Midbrain (tissue), 1 donor: ENCODE measurements at places on chromosomes 12 and 14.

DNA sequence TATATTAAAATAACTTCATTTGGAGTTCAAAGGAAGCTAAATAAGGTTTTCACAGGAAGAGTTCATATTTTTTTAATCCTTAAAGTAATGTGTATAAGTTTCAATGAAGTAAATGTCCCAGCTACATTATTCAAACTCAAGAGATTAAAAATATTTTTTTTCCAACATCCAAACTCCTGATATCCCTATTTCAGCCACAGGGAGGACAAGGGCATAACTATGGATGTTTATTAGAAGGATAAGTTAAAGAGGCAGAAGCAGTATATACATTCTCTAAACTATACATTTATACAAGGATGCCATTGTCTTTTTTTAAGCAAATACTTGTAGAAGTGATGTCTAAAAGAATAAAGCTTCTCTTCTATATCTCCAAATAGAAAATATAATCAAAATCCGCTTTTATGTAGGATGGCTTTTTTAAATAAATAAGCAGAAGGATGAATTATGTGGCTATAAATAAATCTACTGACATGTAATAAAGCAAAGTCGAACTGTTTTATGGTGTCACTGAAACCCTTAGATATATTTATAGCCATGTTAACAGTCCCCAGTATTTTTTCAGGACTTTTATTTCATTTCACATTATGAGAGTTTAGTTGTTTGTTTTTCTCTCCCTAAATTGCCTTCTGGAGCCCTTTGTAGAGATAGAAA is 936.5 kb downstream of the DIO2 start:
- DNase-seq, result no peak

DNA sequence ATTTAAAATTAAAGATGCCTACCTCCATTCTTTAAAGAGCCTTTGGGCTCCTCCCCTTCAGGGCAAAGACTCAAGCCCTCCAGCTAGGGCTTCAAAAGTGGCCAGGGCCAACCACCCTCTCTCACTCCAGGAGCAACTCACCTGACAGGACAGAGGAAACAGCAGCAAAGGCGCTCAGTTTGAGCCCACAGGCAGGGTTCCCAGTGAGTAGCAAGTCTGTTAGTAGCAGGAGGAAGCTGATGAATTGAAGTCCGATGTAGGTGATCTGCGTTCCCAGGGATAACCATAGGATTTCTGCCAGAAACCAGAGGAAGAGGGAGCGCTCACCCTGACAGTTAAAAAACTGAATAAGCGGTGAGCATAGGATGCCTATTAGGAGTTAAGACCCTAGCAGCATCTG is 15.7 kb downstream of the GSG1 start:
- DNase-seq, result no peak

- no peak for DNase-seq
Measured at GRCh38 chr14:101137234-101137633, 233.7 kb upstream of the RTL1 start.

DNA sequence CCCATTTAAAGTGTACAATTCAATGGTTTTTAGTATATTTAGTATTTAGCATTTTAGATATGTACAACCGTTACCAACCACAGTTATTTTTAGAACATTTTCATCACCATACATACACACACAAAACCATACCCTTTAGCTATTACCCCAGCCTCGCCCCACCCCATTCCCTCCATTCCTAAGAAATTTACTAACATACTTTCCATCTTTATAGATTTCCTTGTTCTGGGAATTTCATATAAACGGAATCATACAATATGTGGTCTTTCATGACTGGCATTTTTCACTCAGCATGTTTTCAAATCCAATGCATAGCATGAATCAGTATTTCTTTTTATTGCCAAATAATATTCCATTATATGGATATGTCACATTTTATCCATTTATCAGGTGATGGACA is 101.5 kb downstream of the TAOK3 start:
- DNase-seq, result no peak

DNA sequence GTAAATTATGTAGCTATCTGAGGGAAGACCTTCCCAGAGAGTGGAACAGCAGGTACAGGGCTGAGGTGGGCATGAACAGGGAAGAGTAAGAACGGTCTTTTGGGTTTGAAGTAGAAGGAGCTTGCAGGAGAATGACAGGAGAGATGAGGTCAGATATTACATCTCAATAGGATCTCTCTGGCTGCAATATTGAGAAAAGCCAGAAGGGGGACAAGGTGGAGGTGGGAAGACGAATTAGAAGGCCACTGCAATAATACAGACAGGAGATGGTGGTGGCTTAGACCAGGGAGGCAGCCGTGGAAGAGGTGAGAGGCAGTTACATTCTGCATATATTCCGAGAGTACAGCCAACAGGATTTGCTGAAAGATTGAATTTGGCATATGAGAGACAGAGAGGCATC is 310.2 kb downstream of the APAF1 start:
- no peak for DNase-seq

- DNase-seq, result no peak
Measured at GRCh38 chr14:64718762-64719161, 14.5 kb downstream of the PLEKHG3 start.

- no peak for DNase-seq
Measured at GRCh38 chr12:50948798-50949197, 3.5 kb upstream of the HIGD1C start.

- DNase-seq, result no peak
Measured at GRCh38 chr12:3363608-3364007, 127.4 kb upstream of the PRMT8 start.

DNA sequence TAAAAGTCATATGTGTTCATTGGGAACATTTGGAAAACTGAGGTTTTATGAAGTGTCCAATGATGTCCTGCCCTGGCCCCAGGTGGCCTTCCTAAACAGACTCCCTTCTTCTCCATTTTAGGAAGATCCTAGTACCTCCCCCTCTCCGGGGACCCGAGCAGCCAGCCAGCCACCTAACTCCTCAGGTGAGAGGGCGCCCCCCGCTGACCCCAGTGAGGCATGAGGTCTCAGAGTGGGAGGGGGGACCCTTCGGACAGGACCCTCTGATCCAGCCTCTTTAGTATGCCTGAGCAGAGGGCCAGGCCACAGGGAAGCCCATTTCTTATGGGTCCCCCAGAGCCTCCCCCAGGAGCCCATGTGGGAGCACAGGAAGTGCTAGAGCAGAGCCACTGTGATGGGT is 23.7 kb downstream of the DEGS2 start:
- DNase-seq, result no peak

- no peak for DNase-seq
Measured at GRCh38 chr12:76852106-76852505, 26.7 kb downstream of the CSRP2 start.

- DNase-seq, result no peak
Measured at GRCh38 chr12:124075841-124076240, 102.8 kb downstream of the ZNF664 start.

DNA sequence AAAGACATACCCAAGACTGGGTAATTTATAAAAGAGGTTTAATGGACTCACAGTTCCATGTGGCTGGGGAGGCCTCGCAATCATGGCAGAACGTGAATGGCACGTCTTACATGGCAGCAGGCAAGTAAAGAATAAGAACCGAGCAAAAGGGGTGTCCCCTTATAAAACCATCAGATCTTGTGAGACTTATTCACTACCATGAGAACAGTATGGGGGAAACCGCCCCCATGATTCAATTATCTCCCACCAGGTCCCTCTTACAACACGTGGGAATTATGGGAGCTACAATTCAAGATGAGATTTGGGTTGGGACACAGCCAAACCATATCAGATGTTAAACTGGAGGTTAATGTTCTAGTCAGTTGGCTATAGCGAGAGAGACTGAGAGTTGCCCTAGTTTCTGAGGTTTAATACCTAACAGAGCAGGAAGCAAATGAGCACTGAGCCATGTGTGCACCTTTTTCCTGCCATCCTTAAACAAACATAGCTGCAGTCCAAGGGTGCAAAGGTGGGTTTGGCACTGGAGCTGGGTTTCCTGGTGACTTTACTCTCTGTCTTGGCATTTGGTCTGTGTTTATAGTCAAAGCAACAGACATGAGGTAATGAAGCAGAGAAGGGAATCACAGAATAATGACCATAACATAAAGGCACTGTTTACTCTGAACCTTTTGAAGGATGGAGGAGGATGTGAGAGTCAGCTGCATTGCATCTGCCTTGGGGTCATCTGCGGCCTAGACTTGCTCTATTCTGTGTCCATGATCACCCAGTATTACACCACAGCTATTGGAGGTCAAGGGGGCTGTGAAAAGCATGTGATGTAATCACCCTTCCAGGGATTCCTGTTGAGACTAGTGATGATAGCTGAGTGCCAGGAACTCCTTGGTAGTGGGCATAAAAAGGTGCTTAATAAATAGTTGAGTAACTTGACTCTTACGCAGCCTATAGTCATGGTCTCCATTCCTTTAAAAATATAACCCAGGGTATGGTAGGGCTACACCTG is 83.6 kb upstream of the USP44 start:
- DNase-seq, result no peak

DNA sequence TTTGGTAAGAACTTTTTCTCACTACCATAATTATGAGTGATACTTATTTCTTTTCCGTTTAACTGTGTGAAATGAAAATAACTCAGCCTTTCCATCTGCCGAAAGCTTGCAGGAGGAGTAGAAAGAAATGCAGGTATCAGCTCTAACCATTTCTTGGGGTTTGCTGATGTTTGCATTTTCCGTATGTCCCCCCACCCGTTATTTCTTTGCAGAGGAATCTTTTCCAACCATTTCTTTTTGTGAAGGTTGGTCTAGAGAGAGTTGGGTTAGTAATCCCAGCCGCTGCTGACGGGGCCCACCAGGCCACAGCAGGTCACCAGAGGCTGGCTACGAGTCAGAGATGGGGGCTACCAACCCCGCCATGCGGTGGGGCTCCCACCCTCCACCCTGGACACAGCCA is 7.0 kb upstream of the PIWIL1 start:
- no peak for DNase-seq

DNA sequence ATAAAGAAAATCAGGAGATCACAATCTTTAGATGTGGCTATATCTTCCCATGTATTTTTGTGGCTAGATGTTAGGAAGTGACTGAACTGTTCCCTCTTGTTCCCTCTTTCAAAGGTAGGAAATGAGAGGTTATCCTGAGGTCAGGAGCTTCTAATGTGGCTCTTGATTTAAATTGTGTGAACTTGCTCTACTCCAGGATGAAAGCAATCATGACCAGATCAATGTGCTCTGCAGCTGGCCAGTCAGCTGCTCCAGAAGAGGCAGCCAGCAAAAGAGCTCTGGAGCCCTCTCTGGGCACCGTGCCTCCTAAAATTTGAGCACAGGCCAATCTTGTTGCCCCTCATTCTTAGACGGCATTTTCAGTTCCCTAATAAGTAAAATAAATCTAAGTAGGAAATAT is 32.0 kb downstream of the CDK17 start:
- DNase-seq, result peak; percentile 77

DNA sequence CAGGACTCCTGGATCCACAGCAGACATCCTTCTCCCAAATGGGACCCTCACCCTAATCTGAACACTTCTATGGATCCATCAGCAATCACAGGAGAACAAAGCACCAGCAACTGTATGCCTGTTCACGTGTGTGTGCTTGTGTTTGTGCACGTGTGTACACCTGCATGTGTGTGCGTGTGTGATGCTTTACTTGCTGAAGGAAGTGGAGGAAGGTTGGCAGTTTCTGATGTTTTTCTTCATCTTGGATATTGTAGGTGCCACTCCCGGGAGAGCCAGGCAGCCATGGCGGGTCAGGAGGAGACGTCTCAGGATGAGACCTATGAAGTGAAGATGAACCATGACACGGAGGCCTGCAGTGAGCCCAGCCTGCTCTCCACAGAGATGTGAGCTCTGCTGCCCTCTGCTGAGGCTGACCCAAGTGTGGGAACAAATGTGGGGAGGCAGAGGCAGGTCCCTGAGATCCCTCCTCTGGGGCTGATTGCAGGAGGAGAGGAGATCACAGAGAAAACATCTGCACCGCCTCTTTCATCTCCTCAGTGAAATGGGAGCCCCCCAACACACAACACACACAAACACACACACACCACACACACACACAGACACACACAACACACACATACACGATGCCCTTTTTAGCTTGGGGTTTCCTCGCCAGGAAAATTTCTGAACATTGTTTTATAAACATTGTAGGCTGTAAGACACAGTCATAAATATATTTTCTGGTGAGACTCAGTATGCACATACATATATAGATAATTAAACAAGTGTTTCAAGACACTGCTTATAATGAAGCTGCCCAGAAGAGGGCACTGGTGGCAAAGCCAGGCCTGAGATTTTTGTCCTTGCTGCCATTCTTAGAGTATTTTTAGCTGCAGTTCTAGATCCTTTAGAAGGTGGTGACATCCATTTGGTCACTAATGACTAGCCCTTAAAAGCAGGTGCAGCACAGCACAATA is 112.2 kb upstream of the FKBP4 start:
- no peak for DNase-seq
